ENCODE measurements at places on chromosomes 2 and 18.
A peak's percentile ranks its signal among the peaks of the same experiment; 100 is the strongest.

DNA sequence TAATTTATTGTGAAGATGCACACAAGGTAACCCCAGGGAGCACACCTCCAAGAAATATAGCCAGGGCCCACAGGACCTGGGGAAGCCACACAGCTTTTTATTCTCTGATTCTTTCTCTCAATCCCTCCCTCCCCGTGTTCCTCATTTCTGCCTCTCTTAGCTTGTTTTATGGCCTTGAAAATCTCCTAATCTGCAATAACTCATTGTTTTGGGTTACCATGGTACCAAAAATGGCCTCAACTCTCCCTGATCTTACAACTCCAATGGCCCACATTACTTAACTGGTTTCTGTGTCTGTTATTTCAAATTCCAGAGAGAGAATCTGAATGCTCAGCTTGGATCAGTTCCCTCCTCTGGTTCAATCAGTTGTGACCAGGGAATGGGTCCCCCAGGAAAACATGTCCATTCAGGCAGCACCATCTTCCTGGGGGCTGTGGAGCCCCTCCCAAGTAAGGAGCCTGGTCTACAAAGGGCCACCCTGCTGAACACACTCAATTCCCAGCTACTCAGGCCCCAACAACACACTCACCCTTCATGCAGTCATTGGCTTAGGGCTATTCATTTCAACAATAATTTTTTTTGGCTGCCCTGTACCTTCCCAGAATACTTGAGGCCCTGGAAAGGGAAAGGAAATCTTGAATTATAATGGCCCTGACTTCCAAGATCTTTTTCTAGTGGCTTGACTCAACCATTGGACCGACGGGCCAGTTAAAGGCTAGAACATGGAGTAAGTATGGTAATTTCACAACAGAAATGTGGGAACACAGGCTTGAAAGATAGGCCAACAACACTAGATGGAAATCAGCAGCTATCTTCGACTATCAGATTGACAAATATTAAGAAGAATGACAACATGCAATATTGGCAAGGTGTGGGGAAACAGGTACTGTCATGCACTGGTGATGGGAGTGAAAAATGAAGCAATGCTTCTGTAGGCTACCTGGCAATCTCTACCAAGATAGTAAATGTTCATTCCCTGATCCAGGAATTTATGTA, 41.6 kb upstream of the ST3GAL5 start:
- no peak for DNase-seq

- no peak for DNase-seq
These were observed 38.4 kb downstream of the EIF4E2 start for GRCh38 chr2:232588680-232589585.

DNA sequence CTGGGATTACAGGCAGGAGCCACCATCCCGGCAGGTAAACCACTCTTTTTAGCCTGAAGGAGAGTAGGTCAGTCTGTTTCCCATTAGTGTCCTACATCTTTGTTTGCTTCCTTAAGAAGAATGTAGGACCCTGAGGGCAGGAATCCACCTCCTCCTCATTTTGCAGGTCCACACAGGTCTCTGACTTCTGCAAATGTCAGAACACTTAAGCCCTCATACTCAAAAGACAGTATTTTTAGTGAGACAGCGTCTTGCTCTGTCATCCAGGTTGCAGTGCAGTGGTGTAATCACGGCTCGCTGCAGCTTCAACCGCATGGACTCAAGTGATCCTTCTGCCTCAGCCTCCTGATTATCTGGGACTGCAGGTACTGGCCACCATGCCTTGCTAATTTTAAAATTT, 9.3 kb downstream of the PSTPIP2 start:
- DNase-seq = no peak

- no peak for DNase-seq
These were observed 1.2 kb downstream of the ST3GAL5 start for GRCh38 chr2:85887566-85888019.

DNA sequence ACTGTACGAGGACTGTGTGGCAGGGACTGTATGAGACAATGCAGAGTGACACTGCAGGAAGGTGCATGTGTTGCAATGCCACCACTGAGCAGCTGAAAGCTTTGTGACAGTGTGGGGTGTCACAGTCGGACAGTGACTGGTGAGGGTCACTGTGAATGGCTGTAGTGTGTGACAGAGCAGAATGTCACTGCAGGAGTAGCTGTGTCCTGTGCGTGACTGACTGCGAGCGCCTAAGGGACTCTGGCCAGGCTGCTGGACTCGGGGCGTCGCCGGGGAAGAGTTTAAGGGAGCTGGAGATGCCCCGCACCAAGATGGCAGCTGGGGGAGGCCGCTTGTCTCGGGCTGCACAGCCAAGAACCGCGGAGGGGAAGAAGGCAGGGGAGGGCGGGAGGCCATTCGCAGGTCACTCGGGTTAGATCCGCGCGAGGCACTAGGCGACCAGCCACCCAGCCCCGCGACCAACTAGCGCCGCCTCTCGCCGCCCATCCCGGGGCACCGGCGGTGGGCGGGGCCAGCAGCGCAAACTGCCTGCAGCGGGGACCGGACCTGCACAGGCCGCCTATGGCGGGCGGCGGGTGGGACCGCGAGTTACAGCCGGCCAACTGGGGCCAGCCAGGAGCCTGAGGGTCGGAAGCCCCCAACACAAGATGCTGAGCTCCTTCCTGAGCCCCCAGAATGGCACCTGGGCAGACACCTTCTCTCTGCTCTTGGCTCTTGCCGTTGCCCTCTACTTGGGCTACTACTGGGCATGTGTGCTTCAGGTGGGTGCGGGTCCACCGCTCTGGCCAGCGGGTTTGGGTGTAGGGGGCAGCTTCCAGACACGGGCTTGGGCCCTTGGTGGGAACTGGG, at the start of gene ABHD1:
Gene ABHD1, plus strand, starts transcription at position 514 of the 849 bp plus-strand sequence. Its CDS starts 134 bp downstream, at position 648.
- DNase-seq = peak; percentile 40

- no peak for DNase-seq
These were observed 9.1 kb upstream of the SERPINB5 start for GRCh38 chr18:63467699-63468098.

DNA sequence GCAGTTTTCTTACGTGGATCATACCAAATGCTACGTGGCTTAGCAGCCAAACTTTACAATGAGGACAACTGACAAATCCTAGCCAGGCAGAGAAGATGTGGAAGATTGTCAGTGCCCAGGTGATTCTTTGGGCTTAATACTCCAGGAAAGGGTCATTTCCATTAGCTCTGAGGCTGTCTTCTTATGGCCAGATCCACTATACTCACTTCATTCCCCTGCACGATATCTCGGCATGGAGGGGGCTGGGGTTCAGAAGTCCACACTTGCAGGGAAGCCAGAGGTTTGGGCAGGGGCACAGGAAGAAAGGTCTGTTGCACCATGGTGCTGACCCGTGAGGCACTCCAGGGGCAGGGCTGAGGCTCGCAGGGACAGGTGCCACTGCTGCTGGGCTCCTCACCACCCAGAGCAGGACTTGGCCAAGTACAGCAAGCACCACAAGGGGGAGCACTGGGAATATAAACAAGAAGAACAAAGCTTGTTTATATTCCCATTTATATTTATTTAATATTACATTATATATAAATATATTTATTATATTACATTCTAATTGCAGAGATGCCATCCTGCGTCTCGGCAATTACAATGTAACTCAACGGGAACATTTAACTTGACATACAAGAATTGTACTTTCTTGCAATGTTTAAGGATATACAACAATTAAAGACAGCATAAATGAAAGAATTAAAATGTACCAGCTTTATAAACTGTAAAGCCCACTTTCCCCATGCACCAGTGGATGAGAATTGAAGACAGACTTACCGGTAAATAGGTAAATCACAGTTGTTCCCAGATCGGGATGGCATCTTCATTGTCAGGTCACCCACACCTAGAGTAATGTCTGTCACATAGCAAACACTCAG, 27.2 kb downstream of the CLUL1 start:
- DNase-seq = peak; percentile 69

DNA sequence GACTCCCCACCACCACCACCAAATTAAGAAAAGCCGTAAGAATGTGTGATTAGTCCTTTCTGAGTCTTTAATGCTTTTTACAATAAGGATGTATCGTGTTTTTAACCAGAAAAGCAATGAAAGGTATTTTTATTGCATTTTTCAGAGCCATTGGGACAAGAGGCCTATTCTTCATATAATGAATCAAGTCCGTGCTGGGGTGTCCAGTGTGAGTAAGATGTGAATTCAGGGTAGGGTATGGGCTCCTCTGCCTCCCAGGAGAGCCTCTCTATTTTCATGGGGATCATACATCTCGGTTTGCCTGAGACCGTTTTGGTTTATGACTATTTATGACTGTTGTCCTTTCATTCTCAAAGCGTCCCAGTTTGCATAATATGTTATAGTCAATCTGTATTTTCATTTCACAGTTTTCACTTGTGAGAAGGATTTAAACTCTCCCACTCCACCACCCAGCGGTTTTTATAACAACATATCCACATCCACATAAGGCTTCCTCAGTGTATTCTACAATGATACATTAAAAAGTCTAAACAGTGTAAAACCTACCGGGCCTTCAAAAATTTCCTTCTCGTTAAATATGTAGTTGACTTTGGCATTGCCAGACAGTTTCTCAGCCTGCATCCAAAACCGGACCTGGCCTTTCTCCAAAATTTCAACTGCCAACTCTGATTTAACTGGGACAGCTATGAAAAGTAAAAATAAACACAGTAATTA, 80.8 kb upstream of the LPIN2 start:
- no peak for DNase-seq

DNA sequence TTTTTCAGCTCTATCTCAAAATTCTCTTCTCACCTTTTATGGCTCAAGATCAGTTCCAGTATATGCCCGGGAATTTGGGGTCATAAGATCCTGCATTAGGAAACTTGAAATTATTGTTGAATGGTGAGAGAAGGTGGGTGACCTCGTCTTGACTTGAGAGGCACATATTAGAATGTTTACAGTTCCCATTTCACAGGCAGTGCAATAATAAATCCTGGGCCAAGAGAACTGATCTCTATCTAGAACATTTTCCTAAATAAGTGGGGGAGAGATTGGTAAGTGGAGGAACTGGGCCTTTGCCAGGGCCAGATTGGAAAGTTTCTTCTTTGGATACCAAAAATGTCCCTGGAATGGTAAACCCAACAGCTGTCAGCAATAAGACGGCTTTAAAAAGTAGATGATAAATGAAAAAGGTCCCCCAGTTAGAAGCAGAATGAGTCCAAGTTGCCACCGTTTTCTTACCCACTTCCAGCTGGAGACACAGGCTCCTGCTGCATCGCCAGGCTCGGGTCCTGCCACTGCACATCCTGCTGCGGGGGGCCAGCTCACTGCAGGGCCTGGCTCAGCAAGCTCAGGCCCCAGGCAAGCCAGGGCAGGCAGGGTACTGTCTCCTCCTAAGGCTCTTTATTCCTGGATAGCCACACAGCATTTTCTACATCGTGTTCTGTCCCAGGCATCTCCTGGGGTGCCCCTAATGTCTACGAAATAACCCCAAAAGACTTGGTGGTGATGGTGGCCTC, 126.4 kb upstream of the EPAS1 start:
- DNase-seq = no peak

DNA sequence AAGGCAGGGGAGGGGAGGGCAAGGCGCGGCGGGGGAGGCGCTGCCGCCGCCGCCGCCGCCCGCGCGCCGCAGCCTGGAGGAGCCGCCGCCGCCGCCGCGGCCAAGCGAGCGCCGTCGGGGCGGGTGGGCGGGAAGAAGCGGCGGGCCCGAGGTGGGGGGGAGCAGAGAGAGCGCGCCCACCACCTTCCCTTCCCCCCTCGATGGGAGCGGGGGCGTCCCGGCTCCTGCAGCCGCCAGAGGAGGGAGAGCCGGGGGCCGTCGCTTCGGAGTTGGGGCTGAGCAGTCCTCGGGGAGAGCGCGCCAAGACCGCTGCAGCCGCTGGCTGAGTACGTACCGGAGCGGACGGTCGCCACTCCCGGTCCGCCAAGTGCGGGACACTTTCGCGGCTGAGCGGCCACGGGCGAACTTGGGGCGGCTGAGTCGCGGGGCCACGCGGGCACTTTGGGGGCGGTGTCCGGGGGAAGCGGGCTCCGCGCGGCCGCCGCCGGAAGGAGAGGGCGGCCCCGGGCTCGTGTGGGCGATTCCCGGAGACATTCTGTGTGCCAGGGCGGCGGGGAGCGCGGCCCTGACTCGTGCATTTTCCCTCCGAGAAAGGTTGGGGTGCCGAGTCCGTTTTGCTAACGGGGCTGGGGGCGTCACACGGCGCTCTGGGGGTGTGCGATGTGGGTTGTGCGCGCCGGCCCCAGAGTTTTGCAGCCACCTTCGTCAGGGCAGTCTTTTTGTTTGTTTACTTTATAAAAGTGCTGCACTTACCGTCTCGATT, at the start of gene NAB1:
Gene NAB1, plus strand, starts transcription at position 49 of the 763 bp plus-strand sequence. CDS start 10,094 bp downstream, outside the sequence.
- DNase-seq = peak; percentile 27

GRCh38 chr18:58556331-58557007, 72.4 kb downstream of the ALPK2 start:
- DNase-seq = no peak

DNA sequence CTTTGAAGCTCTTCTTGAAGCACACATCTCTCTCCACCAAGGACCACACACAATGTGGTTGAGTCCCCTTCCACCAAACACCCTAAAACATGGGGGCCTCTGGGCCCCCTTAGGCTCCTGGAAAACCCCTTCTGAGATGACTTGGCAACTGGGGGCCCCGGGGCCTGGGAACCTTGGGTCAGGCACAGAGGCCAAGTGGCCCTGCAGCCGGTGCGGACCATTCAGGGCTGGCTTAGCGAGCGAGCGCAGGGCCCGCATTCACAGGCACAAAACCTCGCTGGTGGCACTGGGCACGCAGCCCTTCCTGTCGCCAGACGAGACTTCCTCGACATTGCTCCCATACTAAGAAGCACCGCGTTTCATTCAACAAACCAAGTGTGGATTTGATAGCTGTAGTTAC, 111.2 kb upstream of the ID2 start:
- no peak for DNase-seq

- no peak for DNase-seq
These were observed 152.5 kb downstream of the AFF3 start for GRCh38 chr2:99989905-99990304.

GRCh38 chr18:26474542-26474941, 73.8 kb downstream of the KCTD1 start:
- no peak for DNase-seq

GRCh38 chr18:32910694-32911296, 138.0 kb upstream of the KLHL14 start:
- no peak for DNase-seq

GRCh38 chr2:51581636-51582267, 549.8 kb upstream of the NRXN1 start:
- no peak for DNase-seq

DNA sequence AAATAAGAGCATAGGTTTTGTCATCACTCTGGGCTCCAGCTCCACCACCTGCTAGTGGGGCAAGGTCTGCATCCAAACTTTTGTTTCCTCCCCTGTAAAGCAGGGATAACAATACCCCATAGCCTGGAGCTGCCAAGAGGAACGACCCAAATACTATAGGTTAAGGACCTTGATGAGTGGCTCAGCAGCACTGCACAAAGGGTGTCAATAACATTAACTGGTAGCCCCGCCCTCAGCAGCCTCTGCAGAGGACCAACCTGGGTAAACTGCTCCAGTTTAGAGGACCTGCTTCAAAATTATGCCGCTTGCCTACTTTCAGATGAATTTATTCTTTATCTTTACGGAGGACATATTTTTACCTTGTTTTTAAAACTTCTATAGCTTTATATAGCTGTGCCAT, 65.8 kb upstream of the RIOK3 start:
- no peak for DNase-seq

DNA sequence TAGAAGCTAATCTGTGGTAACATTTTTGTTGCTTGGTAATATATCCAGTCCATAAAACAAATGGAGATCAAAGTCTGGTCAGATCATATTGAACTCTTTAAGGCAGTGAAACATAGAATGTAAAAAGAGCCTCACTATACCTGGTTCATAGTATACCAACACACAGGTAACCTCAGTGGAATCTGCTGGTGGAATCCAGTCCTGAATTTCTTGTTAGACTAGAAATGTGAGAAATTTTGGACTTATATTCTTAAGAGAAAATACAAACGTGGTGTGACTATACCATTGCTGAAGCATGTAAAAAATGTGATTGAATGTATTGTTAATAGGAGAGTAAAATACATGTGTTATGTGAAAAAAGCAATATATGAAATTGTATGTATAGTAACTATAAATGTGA, 46.1 kb upstream of the GRHL1 start:
- no peak for DNase-seq
